ENCODE measurements at places on chromosomes 6 and 20.

DNA sequence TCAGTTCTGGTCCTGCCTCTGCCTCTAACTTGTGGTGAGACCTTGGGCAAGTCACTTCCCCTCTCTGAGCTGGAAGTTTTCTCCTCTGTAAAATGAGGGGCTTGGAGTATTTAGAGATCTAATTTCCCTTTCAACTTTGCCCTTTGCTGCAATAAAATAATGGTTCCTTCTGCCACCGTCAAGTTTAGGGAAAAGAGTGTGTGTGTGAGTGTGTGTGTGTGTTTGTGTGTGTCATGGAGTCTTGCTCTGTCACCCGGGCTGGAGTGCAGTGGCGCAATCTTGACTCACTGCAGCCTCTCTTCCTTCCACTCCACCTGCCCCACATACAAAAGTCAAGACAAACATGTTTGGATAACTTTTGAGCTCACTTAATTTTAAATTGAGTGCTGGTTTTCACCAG, 39.2 kb upstream of the PIM1 start:
- no peak for DNase-seq

- no peak for DNase-seq
Observed at GRCh38 chr20:40442181-40442963, 246.7 kb downstream of the MAFB start.

DNA sequence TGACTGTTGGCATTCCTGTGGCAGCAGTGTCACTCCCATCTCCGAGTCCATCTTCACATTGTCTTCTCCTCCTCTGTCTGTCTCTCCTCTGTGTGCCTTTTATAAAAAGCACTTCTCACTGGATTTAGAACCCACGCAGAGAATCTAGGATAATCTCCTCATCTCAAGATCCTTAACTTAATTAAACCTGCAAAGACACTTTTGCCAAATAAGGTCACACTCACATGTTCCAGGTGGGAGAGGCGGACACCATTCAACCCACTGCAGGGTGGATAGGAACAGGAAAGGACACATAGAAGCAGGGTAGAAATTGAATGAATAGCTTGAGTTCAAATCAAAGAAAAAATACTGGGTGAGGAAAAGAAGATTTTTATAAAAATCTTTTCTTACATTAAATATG, 292.5 kb downstream of the PHACTR1 start:
- DNase-seq, result no peak

DNA sequence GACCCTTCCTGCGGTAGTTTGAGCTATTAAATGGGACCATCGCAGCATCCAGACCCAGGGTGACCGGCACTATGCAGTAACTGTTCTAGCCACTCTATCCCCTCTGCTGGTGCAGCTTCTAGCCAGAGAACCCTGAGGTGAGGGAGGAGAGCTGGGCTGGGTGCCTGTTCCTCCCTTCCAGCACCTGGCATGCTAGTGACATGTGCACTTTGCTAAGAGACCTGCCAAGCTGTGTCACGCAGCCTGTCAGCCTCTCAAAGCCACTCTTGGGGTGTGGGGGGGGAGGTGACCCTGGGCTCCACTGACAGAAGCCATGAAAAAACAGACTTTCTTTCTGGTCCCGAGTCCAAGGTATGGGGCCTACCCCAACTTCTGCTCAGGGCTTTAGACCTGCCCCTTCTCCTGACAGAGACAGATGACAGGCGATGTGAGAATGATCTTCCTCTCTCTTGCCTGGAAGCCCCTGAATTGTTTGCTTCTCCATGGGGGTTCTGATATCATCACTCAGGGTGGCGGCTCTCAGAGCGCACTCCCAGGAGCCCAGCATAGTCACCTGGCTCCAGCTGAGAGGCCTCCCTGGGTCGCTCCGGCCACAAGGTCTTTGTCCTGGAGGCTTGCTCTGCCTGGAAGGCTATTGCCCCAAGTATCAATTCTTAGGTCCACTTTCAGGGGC, 47.2 kb upstream of the MLN start:
- DNase-seq, result no peak

GRCh38 chr6:14108571-14109410, 8.8 kb upstream of the CD83 start:
- peak; percentile 22 for DNase-seq

- DNase-seq, result no peak
Observed at GRCh38 chr20:39789411-39789810, 827.3 kb downstream of the DHX35 start.

DNA sequence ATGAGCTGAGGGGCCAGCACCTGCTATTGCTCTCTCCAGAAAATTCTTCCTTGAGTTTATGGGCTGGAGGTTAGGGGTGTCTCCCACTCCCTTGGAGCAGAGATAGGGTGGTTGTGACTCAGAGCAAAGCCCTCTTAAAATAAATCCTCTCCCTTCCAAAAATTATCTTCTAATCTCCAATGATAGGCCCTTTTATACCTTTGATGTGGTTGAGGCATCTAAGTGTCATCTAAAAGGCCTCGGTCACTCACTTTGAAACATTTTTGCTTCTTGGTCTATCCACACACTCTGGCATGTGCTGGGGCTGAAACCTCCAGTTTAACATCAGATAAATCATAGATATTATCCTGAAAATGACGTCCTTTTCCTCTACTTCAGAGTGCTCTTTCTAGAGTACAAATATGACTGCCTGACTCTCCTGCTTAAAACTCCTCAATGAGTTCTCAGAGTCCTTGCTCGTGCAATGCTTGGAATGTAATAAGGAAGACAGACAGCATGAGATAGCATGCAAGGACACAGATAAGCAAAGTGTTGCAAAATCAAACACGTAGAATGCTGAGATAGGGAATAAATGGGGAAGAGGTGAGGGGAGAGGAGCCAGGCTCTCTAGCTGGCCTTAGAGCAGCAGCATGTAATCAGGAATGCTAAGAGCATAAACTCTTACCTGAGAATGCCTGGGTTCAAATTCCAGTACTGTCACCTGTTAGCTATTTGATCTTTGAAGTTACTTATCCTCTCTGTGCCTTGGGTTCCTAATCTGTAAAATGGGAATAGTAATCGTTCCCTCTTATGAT, 374.1 kb upstream of the CITED2 start:
- DNase-seq, result no peak

- DNase-seq, result no peak
Observed at GRCh38 chr20:60011512-60012507, 53.6 kb downstream of the CDH26 start.

DNA sequence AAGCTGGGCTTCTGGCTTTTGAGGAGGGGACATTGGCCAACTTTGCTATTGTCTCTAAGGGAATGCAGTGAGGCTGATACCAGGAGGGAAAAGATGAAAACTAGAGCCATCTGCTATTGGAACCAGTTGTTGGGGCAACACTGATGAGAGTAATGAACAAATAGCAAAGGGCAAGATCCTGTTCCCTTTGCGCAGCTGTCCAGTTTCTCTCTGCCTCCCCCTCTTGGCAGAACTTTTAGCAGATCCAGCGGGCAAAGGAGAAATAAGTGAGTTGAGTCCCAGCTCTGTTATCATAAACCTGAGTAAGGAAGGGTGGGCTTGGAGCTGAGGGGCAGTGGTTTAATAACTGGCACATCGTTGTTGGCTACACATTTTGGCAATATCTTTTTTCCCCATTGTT, 126.8 kb downstream of the AKAP7 start:
- DNase-seq, result no peak

- DNase-seq, result no peak
Observed at GRCh38 chr6:158039178-158039557, 57.5 kb downstream of the SYNJ2 start.

DNA sequence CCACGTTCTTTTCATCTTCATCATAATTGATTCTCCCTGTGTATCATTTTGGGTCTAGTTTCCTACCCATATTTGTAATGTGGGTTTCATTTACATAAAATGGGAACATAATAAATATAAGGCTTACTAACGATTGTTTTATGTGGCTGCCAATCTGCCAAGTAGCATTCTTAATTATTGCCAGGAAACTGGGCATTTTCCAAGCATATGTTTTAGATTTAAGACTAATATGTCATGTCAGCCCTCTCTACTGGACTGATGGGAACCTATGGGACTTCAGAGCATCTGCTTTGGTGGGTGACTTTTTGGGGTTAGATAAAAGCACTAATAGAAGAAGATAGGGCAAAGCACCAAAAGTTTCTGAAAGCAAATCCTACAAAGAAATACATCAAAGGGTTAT, 157.5 kb downstream of the TBX18 start:
- no peak for DNase-seq

DNA sequence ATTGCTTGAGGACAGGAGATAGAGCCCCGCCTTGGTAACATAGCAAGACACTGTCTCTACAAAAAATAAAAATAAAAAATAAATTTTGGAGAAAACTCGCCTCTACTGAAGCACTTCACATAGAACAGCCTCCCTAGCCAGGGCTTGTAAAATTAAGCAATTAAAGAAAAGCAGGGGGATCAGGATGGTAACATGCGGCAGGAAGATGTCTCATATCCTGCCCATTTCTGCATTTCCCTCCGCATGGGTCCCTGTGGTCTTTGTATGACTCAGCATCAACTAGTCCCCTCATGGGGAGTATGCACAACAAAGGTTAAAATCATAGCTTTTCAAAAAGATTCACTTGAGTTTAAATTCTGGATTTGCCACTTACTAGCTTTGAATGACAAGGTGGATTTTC, 379.0 kb downstream of the EPHA7 start:
- no peak for DNase-seq

GRCh38 chr20:9573335-9574151, 59.2 kb downstream of the LAMP5 start:
- no peak for DNase-seq

DNA sequence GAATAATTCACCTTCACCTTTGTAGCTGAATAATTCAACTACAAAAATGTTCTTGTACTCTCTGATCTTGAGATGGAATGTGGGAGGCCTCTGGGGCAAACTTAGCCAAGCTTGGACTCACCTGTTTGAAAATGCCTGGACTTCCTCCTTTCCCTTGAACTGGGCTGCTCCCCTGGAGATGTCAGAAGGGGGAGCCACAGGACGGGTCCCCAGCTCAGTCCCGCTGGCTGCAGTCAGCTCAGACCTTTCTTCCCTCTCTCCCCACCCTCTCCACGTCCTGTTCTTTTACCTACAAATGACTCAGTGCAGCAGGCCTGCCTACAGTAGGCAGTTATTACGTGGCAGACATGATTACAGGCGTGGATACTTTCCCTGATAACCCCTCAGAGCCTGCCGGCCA, 131.5 kb upstream of the RALGAPA2 start:
- DNase-seq, result no peak

Data from SIG-M5 (cell line).